Sigmoid colon (tissue), 7 donors: ENCODE measurements at places on chromosomes 12 and 14. TPM values are rescaled to one million over a fixed set of nuclear protein-coding genes. Genes with fewer than 3 reads are reported as not detected.

Gene LMO3
- 228 TPM for total RNA-seq

Gene OR4E2
- not detected for total RNA-seq

Gene HELB
- 3.2 TPM for total RNA-seq

DNA sequence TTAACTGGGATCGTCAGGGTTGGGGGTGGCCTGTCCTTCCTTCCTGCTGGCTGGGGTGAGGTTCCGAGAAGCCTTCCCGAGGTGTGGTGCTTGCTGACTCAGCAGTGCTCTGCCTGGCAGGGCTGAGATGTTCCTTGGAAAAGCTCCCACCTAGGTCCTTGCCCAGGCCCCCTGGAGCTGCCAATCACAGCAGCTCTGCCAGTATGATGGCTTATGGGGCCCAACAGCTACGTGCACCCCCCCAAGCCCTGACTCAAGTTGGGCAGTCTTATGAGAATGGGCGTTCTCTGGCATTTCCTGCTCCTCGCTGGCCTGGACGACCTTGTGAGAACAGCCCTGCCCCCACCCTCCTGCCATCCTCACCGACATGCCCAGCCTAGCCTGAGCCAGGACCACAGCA, 292.2 kb upstream of the CRY1 start:
- no peak overlapping the region for H3K27ac ChIP-seq
- H3K27me3 ChIP-seq = no peaks in the 10 kb centered on the region
- no peaks in the 10 kb centered on the region for H3K4me1 ChIP-seq
- no peak for DNase-seq
- no peak overlapping the region for H3K4me3 ChIP-seq

DNA sequence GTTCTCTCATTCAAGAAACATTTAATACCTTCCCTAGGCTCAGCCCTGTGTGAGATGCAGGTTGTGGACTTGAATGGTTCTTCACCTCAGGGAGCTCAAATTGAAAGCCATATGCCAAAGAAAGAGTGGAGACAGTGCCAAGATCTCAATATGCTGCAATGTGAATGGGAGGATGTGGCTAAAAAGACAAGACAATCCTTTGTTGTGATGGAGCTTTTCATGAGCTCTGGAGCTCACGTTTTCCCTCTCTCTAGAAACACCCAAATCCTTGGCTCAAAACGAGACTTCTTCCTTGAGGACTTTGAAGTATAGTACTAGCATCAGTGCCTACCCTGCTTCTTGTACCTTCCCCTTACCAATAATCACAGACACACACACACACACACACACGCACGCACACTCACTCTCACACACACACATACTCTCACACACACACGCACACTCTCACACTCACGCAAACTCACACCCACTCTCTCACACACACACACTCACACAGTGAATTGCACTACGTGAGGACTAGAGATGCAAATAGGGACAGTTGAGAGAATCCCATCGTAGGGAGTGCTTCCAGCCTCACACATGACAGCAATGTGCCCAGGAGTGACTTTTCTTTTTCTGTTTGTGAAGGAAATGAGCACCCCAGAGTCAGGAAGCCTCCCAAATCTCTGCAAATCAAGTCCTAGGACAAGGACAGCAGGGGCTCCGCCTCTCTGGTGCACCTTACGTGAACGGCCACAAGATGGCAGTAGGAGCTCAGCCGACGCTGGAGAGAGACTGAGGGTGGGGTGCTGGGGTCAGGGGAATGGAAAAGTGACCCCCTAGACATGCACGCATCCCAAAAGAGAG, 231.4 kb downstream of the PCNX1 start:
- H3K4me3 ChIP-seq = no peak overlapping the region
- DNase-seq = no peak
- H3K27me3 ChIP-seq = no peaks in the 10 kb centered on the region
- H3K27ac ChIP-seq = no peak overlapping the region

DNA sequence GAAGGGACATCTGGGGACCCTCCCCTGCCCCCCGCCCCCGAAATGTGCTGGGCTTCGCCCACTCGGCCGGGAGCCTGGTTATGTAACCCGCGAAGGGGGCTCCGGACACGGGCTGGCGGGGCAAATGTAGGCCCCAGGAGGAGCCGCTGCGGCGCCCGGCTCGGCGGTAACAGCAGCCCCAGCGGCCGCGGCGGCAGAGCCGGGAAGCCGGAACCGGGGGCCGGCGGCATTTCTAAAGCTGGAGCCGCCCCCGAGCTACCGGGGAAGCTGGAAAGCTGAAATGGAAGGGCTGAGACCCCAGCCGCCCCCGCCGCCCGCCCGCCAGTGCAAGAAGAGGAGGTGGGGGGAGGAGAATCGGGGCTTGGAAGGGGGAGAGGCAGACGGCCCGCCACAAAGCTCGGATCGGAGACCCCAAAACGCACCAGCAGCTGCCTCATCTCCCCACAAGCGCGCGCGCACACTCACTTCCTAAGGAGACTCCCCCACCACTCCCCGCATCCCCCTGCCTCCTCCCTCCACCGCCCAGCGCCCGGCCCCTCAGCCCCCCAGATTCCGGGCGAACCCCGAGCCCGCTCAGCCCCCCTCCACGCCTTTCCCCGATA, 1.5 kb downstream of the KDM2B start:
- no peaks in the 10 kb centered on the region for H3K36me3 ChIP-seq
- peak; percentile 75 for DNase-seq
- peak overlapping the region; percentile 76 for H3K4me3 ChIP-seq
- peak overlapping the region; percentile 85 for H3K27ac ChIP-seq
- peaks cover 36% of the 10 kb centered on the region for H3K4me1 ChIP-seq
